ENCODE measurements at places on chromosomes 5 and 9.

DNA sequence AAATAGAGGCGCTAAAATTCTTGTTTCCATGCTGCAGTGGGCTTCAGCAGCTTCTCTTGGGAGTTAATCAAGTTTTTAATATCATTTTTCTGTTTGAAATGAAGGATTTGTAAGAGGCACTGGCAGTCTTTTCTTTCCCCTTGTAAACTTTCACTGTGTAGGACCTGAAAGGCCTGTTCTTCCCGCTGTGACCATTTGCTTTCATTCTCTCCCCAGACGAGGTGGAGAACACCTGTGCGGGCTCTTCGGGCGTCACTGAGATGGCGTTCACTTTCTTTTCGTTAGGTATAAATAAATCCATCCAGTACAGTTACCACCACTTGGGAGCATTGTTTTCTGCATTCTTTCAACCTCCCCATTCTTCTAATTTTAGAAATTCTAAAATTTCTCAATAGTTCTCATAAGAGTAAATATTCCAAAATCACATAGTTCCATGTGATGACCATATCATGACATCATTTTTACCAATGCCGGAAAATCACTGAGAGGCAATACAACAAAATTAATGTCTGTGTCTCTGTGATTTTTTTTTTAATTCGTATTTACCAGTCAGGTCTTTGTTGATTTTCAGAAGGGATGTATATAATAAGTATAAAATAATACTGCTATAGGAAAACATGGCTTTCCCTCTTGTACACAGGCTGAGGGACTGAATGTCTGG is 131.7 kb upstream of the ICE1 start:
- DNase-seq = no peak

- DNase-seq = no peak
Observed at GRCh38 chr9:127945942-127946341, 8.3 kb upstream of the DPM2 start.

GRCh38 chr9:128026773-128027541 is 40.2 kb downstream of the NAIF1 start:
- DNase-seq = no peak

GRCh38 chr9:123361086-123361730 is 5.2 kb downstream of the CRB2 start:
- DNase-seq = no peak

DNA sequence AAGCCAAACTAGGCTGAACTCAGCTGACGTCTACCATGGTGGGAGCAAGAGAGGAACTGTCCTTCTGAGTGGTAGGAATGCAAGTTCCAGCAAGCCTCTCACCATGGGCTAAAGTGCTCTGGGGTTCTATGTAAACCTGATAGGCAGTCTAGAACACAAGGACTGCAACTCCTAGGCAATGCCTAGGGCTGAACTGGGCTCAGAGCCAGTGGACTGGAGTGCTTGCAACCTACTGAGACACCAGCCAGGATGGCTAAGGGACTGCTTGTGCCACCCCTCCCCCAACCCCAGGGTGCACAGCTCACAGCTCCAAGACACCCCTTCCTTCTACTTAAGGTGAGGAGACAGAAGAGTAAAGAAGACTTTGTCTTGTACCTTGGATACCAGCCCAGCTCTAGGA is 12.1 kb upstream of the RCL1 start:
- no peak for DNase-seq

GRCh38 chr9:8205576-8205975 is 406.0 kb upstream of the DMAC1 start:
- DNase-seq = no peak

GRCh38 chr5:123790226-123790625 is 278.2 kb downstream of the CSNK1G3 start:
- DNase-seq = no peak

GRCh38 chr9:123772967-123773366 is 157.0 kb downstream of the DENND1A start:
- DNase-seq = no peak

DNA sequence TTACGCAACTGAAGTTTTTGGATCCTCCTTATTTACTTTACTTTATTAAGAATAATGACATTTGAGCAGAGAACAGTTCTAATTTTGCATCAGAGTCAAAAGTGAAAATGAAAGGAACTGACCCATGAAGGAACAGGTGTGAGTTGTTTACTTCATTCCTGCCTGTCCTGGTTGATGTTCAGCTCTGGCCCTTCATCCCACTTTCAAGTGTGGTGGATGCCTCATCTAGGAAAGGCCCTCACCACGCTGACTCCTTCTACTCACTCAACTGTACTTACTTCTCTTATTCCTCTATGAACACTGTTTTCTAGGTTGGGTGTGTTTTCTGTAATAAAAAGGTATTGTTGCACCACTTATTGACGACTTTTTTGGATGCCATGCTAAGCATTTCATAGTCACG is 61.8 kb upstream of the PLEKHG4B start:
- DNase-seq = no peak

DNA sequence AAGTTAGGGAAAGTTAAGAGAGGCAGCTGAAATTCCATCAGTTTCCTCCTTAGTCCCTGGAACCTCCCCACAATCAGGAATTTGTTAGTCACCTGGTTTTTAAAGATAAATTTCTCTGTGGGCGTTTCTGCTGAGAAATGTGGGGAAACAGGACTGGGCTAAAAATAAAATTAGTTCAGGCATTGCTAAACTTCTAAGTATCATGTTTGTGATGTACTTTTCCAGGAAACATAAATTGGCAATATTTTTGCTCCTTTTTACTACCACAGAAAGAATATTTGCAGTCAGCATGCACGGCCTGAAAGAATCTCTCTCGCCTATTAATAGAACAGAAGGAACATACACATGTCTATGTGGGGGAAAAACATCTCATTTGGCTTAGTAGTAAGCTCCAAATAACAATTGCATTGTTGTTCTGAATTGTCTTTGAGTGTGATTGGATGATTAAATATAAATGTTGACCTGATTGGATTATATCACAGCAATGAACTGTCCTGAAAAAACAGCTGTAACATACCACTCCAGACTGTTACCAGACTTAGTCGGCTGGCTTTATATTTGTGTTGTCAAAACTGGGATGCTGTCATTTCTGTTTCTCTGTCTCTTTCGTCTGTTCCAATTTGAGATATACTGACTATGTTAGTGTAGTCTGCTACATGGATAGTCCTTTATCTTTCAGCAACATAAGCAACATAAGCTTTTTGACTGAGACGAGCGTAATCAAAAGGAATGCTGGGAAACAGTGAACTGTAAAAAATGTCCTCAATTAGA is 12.9 kb downstream of the TJP2 start:
- no peak for DNase-seq

GRCh38 chr5:387491-388265 is 55.3 kb upstream of the EXOC3 start:
- no peak for DNase-seq

- DNase-seq = no peak
Observed at GRCh38 chr9:34001298-34001697, 47.4 kb downstream of the UBAP2 start.

DNA sequence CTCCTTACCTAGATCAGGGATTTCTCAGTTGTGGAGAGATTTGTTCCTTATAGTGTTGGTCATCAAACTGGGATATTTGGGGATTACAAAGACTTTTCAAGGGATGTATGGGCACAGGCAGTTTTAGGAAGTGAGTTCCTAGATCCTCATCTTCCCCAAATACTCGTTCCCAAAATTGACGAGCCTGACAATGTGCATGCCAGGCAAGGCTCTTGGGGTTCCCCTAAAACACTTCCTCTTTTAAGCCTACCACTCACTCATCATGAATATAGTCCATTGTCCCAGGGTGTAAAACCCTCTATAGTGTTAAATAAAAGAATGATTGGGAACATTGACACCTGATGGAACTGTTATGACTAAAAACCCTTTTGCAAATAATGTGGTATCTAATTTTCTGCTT is 26.4 kb downstream of the PDCD1LG2 start:
- DNase-seq = no peak

GRCh38 chr5:150253416-150254208 is 36.0 kb downstream of the CAMK2A start:
- DNase-seq = no peak

DNA sequence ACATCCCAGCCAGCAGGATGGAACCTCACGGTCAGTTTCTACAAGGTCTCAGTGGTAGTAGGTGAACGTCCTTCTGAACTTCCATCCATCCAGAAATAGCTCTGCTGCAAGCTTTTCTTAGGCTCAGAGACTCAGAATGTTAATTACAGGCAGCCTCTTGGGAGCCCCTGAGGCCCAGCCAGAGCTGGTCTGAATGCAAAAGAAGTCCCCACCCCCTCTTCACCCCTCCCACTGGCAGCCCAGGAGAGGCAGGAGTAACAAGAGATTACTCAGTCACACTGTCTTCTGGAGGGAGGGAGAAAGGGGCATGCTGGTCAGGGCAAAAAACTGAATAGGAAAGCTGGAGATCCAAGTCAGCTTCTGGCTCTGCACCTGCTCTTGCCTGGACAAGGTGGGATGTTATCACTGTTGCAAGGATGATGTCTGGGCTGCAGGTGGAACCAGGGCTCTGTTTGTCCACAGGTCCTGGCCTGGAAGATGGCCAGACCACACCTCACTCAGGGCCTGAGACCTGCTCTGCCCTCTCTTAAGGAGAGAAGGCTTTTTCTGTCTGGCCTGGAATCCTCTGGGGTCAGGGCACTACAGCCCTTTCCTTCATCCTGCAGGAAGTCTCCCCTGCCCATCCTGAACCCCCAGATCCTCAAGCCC is 9.1 kb downstream of the ENHO start:
- no peak for DNase-seq

DNA sequence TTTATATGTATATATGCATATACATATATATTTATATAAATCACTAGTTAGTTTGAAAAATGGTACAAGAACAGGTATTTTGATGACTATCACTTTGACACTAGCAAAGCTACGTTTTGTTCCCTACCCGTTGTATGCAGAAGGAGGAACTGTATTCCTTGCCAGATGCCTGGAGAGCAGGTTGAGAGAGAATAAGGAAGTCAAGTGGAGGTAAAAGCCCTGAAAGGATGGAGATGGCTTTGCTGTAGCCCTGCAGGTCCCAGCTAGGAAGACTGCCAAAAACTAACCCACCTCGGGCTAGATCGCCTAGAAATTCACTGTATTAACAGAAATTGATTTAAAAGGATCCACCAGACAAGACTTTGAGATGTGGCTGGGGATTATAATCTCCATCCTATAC is 229.3 kb downstream of the RFX3 start:
- DNase-seq = no peak

- no peak for DNase-seq
Observed at GRCh38 chr9:2093920-2094597, 78.9 kb downstream of the SMARCA2 start.

DNA sequence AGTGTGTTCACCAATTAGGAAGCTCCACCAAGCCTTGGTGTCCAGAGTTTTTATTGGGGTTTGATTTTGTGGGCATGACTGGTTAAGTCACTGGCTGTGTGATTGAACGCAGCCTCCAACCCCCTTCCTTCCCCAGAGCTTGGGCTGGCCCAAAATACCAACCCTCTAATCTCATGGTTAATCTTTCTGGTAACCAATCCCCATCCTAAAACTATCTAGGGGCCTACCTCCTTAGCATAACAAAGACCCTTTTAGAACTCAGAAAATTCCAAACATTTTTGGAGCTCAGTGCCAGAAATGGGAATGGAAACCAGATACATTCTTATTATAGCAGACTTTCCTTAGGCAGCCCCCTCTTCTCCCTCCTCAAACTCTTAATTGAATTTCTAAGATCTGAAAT is 35.9 kb upstream of the HRH2 start:
- no peak for DNase-seq

GRCh38 chr9:121085661-121086060 is 10.9 kb downstream of the CNTRL start:
- no peak for DNase-seq

- DNase-seq = no peak
Observed at GRCh38 chr5:38371596-38371995, 113.2 kb downstream of the EGFLAM start.

- DNase-seq = no peak
Observed at GRCh38 chr5:76983468-76983867, 30.6 kb downstream of the CRHBP start.

DNA sequence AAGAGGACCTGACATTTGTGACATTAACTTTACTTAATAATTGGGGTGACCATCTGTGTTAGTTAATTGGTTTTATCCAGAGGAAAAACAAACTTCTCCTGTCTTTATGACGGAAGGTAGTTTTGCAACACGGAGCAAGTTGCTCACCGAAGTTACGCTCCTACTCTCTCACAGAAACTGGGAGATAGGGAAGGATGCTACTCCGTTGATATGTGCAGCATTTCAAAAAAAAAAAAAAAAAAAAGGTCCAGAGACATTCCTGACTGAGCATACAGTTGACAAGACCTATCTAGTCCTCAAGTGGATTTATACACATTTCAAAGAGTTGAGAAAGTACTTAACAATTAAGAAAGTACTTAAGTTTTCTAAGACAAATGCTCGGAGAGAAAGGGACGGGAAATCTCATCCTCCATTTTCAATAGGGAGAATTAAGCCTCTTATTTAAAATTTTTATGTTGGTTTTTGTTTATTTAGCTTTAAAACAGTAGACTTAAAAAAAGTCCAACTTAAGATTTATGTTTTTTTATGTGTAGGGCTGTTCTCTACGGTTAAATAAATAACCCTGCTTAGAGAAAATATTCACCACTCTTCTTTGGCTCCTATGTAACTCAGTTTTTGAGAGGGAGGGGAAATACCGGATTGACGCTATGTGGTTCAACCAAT is 455 bp upstream of the FER start:
- DNase-seq = no peak

- no peak for DNase-seq
Observed at GRCh38 chr9:99825172-99826046, 3.7 kb downstream of the NR4A3 start.

DNA sequence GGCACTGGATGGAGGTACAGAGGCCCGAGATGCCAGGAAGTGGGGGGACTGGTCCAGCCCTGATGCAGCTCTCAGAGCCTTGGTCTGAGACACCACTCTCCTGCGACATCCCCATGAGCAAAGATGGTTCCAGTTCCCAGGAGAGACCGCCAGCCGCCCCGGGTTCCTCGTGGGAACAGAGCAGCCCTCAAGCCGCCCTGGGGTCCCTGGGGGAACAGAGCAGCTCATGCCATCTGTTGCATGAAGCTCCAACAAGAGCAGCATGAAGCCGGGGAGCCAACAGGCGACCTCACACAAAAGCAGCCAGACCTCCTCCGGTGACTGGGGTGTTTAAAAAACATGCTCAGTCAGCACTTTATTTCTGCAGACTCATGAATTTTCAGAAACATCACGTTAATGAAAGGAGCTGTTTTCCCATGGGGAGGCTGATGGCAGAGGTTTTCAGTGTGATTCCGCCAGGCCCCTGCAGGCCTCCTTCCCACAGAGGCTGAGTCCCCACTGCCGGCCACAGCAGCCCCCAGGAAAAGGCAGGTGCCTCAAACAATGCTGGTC is 6.2 kb downstream of the SLC6A18 start:
- no peak for DNase-seq
